Dermis blood vessel endothelial cell (primary cell): ENCODE measurements at places on chromosomes 2 and 18. TPM values are rescaled to one million over a fixed set of nuclear protein-coding genes. Genes with fewer than 3 reads are reported as not detected.

ONECUT2 gene
- under 0.01 TPM in 2 replicates for total RNA-seq

NCOA1 gene
- total RNA-seq: 12.8 and 13.1 TPM in 2 replicates

TFCP2L1 gene
- total RNA-seq: 0.28 and 0.51 TPM in 2 replicates

NOSTRIN gene
- total RNA-seq: 4.5 and 34.9 TPM in 2 replicates

CRACDL gene
- 3.3 and 9.0 TPM in 2 replicates for total RNA-seq

VSNL1 gene
- 0.14 TPM in 1 of 2 replicates, not detected in the other for total RNA-seq

GNAL gene
- 0.51 and 0.68 TPM in 2 replicates for total RNA-seq

LIMS4 gene
- 40.1 and 53.6 TPM in 2 replicates for total RNA-seq

REG1B gene
- not detected in 2 replicates for total RNA-seq

UGT1A3 gene
- not detected in 2 replicates for total RNA-seq

ITPRIPL1 gene
- total RNA-seq: 7.0 and 7.7 TPM in 2 replicates

SLC9A2 gene
- not detected in 2 replicates for total RNA-seq

SNORC gene
- 0.34 and 0.84 TPM in 2 replicates for total RNA-seq

SMPD4 gene
- total RNA-seq: 13.8 and 37.0 TPM in 2 replicates

FBXO36 gene
- 0.98 and 1.0 TPM in 2 replicates for total RNA-seq

DNA sequence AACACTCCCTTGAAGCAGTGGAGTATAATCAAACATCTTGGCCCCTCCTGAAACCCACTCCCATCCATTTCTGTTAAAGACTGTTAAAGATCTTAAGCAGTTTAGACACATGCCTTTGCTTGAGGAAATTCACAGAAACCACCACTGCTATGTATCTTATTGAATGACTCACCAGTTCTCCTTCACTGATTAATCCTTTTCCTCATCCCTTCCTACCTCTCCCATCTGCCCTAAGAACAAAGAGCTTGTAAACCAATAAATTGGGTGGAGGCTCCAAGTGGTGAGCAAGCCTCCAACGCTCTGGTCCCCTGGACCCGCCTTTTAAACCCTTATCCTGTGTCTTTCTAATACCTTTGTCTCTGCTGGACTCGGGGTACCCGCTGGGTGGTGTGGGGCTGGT lies 746.1 kb downstream of the LRP1B start:
- no peak for DNase-seq

DNA sequence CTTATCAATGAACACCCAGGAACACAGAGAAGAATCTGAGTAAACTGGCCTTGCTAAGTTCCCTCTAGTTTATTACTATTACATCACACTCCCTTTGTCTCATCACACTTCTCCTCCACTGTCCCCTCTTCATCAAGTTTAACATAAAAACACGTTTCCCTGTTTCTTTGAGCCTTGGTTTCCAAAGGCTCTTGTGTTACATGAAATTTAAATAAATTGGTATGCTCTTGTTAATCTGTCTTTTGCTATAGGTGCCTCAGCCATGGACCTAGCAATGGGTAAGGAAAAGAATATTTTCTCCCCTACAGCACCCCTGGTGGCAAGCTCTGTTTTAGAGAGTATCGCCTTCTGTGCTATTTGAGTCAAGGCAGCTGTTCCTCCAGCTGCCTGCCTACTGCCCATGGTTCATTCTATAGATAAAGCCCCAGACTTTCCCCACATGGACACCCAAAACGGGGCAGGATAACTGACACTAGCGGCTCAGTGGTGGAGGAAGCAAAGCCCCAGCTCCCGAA lies 31.8 kb downstream of the TGIF1 start:
- DNase-seq: peak; percentile 53

DNA sequence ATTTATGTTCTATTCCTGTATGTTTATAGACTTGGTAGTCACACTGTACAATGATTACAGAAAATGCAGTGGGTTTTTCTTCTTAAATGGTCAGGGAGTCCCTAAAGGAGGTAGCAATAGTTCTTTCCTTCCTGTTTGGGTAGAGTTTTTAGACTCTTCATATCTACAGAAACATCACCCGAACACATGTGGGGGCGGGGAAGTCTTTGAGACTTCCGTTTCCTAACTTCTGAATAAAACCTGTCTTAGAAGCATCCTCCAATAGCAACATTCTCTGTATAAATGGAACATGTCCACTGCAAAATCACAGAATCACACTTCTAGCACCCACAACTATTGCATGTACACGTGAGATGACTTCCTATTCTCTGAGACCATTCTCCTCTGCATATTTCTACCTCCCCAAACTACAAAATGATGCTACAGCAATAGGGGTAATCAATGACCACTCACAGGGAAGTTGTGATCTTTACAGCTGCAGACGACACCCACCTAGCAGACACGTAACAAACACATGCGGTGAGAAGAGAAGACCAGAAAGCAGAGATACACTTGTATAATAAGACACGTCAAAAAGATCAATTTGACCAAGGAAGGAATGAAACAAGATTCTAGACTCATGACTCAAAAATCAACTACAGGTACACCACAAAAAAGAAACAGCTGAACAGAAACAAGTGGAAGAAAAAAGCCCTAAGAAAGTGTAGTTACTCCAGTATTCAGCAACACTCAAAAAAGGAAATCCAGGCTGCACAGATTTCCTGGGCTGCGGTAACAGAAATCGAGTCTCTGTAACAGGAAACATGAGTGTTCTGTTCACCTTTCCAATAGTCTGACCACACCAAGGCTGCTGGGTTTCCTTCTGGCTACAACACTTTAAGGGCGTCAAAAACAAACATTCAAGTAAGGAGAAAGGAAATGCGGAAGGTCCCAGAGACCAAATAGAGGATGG lies 120.4 kb downstream of the ZNF516 start:
- DNase-seq: peak; percentile 9

DNA sequence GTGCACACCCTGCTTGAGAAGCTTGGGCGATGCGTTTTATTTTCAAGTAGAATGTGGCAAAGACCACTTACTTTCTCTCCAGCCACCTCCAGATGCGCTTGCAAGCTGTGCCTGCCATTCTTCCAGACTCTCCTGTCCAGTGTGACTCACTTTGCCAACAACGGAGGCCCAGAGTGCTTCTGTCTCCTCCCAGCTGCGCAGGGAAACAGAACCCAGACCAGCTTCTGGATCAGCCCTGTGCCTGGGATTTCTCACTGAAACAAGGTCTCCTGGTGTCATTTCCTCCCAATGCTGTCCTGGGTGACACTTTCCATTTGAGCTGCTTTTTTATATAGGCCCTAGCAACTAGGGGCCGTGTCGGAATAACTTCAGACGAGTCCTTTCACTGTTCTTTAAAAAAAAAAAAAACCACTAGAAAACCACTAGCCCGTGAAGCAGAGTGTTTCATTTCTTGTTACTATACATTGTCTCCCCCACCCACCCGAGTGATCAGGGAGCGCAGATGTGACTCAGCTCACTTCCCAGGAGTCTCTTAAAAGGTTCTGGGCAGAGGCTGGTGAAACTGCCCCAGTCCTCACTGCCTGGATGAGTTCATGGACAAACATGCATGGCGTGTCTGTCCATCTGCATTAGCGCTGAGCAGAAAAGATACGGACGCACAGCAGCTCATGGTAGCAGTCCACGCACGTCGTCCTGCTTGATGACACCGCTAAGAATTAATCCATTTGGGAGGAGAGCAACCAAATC lies 25.3 kb upstream of the RPL31 start:
- no peak for DNase-seq

DNA sequence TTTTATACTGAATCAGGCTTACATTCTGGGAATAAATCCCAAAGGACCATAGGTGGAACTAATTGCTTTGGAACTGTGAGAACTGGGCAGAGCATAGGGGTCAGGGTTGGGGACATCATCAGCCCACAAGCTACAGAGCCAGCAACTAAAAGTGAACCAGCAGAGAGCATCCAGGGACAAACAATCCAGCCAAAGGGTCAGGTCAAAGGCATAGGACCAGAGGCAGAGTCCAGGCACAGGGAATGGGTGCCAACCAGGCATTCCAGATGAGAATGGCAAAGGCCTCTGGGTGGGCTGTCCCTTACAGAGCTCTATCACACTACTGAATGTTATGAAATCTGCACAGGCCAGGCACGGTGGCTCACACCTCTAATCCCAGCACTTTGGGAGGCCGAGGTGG lies 12.3 kb upstream of the DNER start:
- DNase-seq: no peak

GRCh38 chr2:231129216-231129615 lies 4.4 kb upstream of the HTR2B start:
- no peak for DNase-seq

- no peak for DNase-seq
Observed at GRCh38 chr18:36672437-36673344, 156.1 kb downstream of the TPGS2 start.

GRCh38 chr2:217667512-217667911 lies 335.3 kb downstream of the TNS1 start:
- DNase-seq: no peak

GRCh38 chr2:31413025-31413424 lies 1.5 kb downstream of the XDH start:
- no peak for DNase-seq

DNA sequence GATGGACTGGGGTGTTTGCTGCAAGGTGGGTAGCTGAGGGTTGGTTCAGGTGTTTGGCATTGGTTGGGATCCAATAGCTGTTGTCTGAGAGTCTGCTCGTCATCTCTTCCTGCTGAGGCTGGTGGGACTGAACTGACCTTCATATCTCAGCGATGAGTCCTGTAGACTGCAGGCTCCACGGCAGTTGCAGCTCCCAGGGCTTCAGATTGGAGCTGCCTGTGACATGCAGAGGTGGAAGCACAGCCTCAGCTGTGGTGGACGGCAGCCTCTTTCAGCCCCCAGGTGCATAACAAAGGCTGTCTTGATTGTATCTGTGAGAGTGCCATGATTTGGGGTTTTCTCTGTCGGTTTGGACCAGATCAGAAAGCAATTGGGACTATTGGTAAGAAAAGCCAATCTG lies 3.9 kb upstream of the IL1R2 start:
- no peak for DNase-seq

GRCh38 chr2:161107265-161107664 lies 53.0 kb upstream of the TANK start:
- DNase-seq: no peak

GRCh38 chr2:76684756-76685155 lies 837.4 kb downstream of the LRRTM4 start:
- DNase-seq: no peak

GRCh38 chr2:29502460-29502911 lies 387.3 kb downstream of the CLIP4 start:
- DNase-seq: no peak

DNA sequence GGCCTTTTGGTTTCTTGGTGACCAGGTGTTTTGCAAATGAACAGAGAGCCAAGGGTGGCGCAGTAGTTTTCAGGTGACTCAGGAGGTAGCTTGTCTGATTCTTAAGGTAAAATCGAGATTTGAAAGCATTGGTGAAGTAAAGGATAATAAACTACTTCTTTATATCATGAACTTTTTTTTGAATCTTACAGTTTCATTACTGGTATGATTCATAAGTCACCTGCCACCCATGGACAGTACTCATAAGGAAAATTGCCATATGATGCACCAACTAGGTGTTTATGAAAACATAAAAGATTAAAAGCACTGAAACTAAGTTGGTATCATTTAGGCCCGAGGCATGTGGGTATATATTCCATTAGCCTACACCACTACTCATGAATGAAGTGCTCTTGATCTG lies 84.1 kb upstream of the MGAT5 start:
- DNase-seq: no peak

- no peak for DNase-seq
Observed at GRCh38 chr2:128323555-128323931, 4.9 kb upstream of the HS6ST1 start.

- no peak for DNase-seq
Observed at GRCh38 chr2:48069769-48070168, 163.5 kb upstream of the FBXO11 start.

- no peak for DNase-seq
Observed at GRCh38 chr2:38091760-38092159, 15.8 kb upstream of the CYP1B1 start.

GRCh38 chr2:180473456-180473855 lies 466.4 kb upstream of the CWC22 start:
- no peak for DNase-seq

DNA sequence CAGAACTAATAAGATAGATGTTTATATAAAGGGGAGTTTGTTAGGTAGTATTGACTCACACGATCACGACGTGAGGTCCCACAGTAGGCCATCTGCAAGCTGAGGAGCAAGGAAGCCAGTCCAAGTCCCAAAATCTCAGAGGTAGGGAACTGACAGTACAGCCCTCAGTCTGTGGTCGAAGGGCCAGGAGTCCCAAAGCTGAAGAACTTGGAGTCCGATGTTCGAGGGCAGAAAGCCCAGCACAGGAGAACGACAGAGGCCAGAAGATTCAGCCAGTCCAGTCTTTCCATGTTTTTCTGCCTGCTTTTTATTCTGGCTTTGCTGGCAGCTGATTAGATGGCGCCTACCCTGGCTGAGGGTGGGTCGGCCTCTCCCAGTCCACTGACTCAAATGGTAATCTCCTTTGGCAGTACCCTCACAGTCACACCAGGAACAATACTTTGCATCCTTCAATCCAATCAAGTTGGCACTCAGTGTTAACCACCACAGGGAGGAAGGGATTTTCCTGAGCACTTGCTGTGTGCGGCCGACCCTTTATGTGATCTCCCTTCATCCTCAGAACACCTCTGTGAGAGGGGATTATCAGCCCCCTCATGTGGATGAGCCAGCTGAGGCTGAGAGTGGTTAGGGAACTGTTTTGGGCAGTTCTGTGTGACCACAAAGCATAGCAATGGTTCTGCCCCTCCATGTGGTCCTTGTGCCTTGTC lies 78.3 kb downstream of the RNF144A start:
- DNase-seq: no peak

DNA sequence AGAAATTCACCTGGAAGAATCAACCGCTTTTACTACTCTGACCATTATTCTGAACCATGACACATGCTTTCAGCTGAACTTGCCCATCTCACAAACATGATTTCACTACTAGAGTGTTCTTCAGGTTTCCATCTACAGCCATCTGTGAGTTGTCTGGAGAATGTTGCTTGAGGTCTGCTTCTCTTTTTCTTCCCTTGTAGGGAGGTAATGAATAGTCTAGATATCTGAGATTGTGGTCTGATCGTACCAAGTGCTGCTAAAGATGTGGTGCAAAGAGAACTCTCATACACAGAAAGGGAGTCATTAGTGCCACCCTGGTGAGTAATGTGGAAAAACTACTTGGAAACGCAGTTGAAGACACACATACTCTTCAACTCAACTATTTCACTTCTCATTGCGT lies 10.2 kb downstream of the SOWAHC start:
- DNase-seq: no peak

GRCh38 chr18:64707052-64707451 lies 558.2 kb upstream of the LINC00305 start:
- no peak for DNase-seq

- DNase-seq: peak; percentile 79
Observed at GRCh38 chr2:58137221-58137620, 90.6 kb downstream of the VRK2 start.

- DNase-seq: peak; percentile 24
Observed at GRCh38 chr2:160651416-160652200, 158.0 kb upstream of the RBMS1 start.

GRCh38 chr2:2007551-2008501 lies 263.5 kb upstream of the PXDN start:
- no peak for DNase-seq

GRCh38 chr2:96789245-96789617 lies 26.8 kb upstream of the CNNM3 start:
- DNase-seq: no peak

- no peak for DNase-seq
Observed at GRCh38 chr2:136131961-136132824, 14.2 kb upstream of the CXCR4 start.
